Ovary (tissue), 10 donors: ENCODE measurements at places on chromosomes 7 and 10.

GRCh38 chr7:34385384-34385783, 272.6 kb upstream of the NPSR1 start:
- DNase-seq: no peak

DNA sequence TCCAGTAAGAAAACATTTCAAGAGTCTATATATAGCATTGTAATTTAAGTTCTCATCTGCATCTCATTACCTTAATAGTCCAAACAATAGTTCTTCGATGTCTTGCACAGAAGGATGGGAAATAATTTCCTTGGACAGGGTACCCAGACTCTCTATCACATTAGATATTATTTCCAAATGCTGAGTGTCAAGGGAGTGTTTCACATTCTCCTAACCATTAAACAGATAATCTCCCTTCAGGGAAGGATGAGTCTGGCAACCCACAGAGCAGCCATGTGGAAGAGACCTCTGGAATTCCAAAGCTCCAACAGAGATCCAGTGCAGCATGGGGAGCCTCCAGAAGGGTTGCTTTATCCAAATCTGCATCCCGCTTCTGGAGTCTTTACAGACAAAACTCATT, 89.6 kb downstream of the FZD1 start:
- DNase-seq: no peak

DNA sequence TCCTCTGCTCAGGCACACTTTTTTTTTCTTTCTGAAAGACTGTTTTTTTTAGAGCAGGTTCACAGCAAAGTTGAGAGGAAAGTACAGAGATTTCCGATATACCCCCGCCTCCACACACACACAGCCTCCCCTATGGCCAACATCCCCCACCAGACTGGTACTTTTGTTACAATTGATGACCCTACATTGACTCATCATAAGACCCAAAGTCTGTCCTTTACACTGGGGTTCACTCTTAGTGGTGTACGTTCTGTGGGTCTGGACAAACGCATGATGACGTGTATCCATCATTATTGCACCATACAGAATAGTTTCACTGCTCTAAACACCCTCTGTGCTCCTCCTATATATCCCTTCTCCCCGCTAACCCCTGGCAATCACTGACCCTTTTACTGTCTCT, 107.7 kb downstream of the RBM20 start:
- no peak for DNase-seq

- DNase-seq: no peak
Observed at GRCh38 chr7:55078465-55079372, 59.9 kb downstream of the EGFR start.

DNA sequence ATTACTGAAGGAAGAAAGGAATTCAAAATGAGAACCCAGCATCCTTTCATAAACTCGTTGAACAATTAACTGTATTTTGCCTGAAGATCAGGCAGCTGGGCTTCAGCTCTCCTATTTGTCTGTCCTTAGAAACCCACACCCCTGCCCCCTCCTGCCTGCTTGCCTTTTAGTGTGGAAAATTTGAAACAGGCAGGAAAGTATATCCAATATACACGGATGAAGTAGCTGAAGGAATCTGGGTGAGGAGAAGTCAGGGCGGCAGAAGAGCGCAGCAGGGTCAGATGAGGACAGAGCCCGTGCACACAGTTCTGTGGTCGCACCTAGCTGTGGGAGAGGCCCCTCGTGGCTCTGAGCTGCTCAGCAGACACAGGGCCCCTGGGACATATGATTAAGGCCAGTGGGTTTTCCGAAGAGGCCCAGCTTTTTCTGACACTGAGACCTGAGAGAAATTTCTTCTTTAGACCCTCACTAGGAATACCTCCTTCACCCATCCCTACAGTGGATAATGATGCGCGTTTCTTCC, 87.9 kb downstream of the ACTR3B start:
- DNase-seq: no peak

GRCh38 chr10:129491123-129491734, 24.2 kb downstream of the MGMT start:
- no peak for DNase-seq

DNA sequence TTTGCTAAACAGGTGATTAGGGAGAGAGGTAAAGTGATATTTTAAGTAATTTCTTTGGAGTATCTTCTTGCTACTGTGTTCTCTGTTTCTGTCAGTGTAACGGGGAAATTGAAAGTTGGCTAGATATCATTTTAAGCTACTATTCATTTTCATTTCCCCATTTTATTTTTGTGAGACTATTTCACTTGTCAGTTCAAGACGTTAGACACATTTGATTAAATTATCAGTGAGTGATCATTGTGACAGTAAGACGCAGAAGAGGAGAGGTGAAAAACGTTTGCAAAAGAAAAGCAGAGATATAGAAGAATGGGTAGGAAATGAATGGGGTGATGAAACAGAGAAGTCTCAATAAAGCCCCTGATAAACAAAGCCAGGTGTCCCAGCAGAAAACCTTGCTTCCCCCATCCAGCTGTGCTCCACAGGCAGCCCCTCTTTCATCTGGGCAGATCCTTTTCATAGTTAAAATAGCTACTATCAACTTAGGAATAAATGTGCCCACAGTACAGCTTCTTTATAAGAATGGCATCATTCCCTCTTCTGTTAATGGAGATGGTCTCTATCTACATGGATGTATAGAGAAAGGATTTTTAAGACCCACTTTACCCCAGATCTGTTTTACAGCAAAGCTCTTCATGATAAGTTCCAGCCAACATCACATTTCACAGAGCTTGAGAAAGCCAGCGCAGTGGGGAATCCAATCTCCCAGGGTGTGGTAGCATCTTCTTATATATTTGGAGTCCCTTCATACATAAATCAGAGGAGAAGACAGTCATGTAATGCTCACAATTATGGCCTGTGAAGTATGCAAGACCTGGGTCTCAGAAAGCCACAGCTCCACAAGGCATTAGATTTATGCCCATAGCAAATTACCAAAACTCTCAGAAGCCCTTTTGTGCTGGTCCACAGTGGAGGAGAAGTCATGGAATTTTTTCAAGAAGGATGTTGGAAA, 138.1 kb upstream of the ITGB1 start:
- DNase-seq: no peak

DNA sequence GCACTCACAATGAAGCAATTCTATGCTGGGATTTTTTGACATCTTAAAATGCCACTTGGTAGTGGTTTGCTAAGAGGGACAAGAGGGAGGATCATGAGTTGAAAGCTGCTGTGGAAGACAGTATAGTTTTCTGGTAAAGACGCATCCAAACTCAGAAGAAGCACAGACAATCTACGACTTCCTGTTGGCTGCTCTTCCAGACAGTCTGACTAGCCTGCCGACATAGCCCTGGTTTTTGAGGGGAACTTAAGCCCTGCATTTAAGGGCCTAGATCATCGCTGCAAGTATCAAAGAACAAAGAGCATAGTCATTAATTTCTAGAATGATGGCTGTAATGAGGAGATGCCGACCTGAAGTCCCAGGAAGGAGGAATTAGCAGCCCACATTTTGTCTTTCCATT, 99.9 kb upstream of the IKZF1 start:
- no peak for DNase-seq
